ENCODE measurements at places on chromosomes 1 and 21. TPM values are rescaled to one million over a fixed set of nuclear protein-coding genes. Genes with fewer than 3 reads are reported as not detected.
A peak's percentile ranks its signal among the peaks of the same experiment; 100 is the strongest.

TBX19 gene
- 1.5 TPM for total RNA-seq

GRCh38 chr1:29900712-29901111 lies 664.4 kb downstream of the PTPRU start:
- H3K27ac ChIP-seq, result no peak overlapping the region
- H3K27me3 ChIP-seq, result peaks cover 11% of the 10 kb centered on the region
- H3K36me3 ChIP-seq, result no peaks in the 10 kb centered on the region
- DNase-seq, result no peak

- H3K4me1 ChIP-seq, result peaks cover 58% of the 10 kb centered on the region
- H3K27me3 ChIP-seq, result no peaks in the 10 kb centered on the region
- peak overlapping the region; percentile 85 for H3K27ac ChIP-seq
- DNase-seq, result peak; percentile 100
- H3K4me3 ChIP-seq, result no peak overlapping the region
- no peaks in the 10 kb centered on the region for H3K36me3 ChIP-seq
These were observed 36.1 kb downstream of the L1TD1 start for GRCh38 chr1:62230718-62231117.

CHRM3 gene
- 6.1 TPM for total RNA-seq

HES3 gene
- total RNA-seq, result not detected

- no peaks in the 10 kb centered on the region for H3K36me3 ChIP-seq
- H3K4me1 ChIP-seq, result no peaks in the 10 kb centered on the region
- H3K27ac ChIP-seq, result no peak overlapping the region
- H3K4me3 ChIP-seq, result no peak overlapping the region
These were observed 704.5 kb upstream of the ADGRL4 start for GRCh38 chr1:79711001-79711431.

DNA sequence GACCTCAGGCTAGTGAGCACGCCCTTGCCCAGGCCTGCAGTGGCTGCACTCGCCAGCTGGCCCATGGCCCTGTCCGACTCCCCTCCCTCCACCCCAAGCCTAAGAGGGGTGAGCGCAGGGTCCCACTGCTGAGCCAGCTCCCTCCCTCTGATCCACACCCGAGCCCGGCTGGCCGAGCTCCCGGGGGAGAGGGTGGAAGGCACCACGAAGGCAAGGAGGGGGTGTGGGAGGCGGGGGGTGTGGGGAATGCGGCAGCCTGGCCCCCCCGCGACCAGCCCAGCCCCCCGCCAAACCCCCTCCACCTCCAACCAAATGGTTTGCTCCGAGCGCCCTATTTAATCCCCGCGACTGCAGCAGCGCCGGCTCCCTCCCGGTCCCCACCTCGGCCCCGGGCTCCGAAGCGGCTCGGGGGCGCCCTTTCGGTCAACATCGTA lies at the start of gene CADM3:
CADM3 (plus strand) TSS at position 362 of the 434 bp plus-strand sequence. CDS start 151 bp downstream, outside the sequence.
- H3K27ac ChIP-seq, result no peak within 1 kb of the TSS
- DNase-seq, result no peak
- peaks cover 26% of the 10 kb centered on the region for H3K27me3 ChIP-seq
- no peak within 1 kb of the TSS for H3K4me3 ChIP-seq

HMGCS2 gene
- total RNA-seq, result not detected
